Glutamatergic neuron (in vitro differentiated cells): ENCODE measurements at places on chromosomes 7 and 10. TPM values are rescaled to one million over a fixed set of nuclear protein-coding genes. Genes with fewer than 3 reads are reported as not detected.

The NAT16 gene
- total RNA-seq, result 2.4 TPM

The OPTN gene
- total RNA-seq, result 90.6 TPM

The TMEM243 gene
- total RNA-seq, result 4.3 TPM

The IGFBP3 gene
- 0.17 TPM for total RNA-seq

The BTBD16 gene
- total RNA-seq, result 0.98 TPM

The IFIT1B gene
- not detected for total RNA-seq

The CPN1 gene
- not detected for total RNA-seq

The HEPACAM2 gene
- not detected for total RNA-seq

- H3K36me3 ChIP-seq, result peaks cover 10% of the 10 kb centered on the region
- H3K4me1 ChIP-seq, result peaks cover 15% of the 10 kb centered on the region
- no peak overlapping the region for H3K27ac ChIP-seq
- peak; percentile 82 for DNase-seq
- peaks cover 12% of the 10 kb centered on the region for H3K27me3 ChIP-seq
These were observed 15.6 kb downstream of the CHAT start for GRCh38 chr10:49629431-49629881.

DNA sequence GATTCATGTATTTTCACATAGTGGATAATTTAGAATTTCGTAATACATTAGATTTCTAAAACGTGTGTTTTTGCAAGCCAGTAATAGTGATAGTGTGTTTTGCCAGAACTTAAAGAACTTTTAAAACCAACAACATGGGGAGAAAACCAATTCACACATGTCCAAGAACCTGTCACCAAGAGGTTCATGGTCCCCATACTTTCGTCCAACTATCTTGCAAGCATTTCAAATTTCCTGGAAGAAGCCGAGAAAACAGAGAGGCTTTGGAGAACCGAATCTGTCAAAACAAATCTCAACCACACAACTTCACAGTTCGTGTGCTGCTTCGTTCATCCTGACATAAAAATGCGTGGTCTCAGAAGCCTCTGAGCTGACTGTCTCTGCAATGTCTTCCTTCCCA, 31.9 kb downstream of the GFRA1 start:
- DNase-seq, result no peak
- H3K4me1 ChIP-seq, result peaks cover 54% of the 10 kb centered on the region
- no peak overlapping the region for H3K4me3 ChIP-seq

GRCh38 chr10:71731791-71732190, 12.2 kb upstream of the C10orf105 start:
- DNase-seq, result no peak
- no peak overlapping the region for H3K4me3 ChIP-seq
- H3K27ac ChIP-seq, result no peak overlapping the region
- H3K4me1 ChIP-seq, result peaks cover 15% of the 10 kb centered on the region
- peaks cover 10% of the 10 kb centered on the region for H3K27me3 ChIP-seq

DNA sequence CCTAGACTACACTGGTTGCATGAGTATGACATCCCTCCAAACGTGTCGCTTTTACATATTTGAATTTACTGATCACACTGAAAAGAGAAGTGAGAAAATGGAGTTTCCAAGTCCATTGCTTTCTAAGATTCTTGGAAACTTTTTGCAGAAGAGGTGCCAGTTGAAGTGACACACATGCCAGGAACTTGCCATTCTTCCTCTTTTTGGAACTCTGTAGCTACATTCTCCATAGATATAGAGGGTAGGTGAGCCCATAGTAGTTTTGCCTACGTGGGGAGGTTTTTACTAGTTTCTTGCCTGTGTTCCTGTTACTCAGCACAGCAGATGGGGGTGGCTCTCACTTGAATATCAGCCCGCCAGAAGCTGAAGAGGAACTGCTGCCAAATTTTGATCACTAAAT, 286.6 kb upstream of the NRP1 start:
- no peaks in the 10 kb centered on the region for H3K4me1 ChIP-seq
- no peaks in the 10 kb centered on the region for H3K36me3 ChIP-seq
- peaks cover 4% of the 10 kb centered on the region for H3K27me3 ChIP-seq
- no peak for DNase-seq
- no peak overlapping the region for H3K4me3 ChIP-seq

DNA sequence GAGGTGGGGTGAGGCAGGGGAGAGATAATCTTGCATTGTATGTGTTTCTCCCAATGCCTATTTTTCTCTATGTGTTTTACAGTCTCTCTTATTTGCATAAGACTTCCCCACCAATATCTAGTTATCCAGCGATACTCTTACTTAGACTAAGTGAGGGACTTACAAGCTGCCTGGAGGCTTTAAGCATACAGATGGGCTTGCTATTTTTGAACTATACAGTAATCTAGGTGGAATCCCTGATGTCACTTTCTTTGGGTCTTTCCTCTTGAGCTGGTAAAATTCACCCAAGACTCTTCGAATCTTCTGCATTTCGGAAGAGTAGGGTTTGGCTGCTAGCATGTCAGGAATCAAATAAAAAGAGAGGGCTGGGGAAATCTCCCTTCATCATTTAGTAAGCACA, 76.6 kb downstream of the NDUFB2 start:
- no peak overlapping the region for H3K27ac ChIP-seq
- peaks cover 3% of the 10 kb centered on the region for H3K4me1 ChIP-seq
- DNase-seq, result no peak
- H3K36me3 ChIP-seq, result no peaks in the 10 kb centered on the region

DNA sequence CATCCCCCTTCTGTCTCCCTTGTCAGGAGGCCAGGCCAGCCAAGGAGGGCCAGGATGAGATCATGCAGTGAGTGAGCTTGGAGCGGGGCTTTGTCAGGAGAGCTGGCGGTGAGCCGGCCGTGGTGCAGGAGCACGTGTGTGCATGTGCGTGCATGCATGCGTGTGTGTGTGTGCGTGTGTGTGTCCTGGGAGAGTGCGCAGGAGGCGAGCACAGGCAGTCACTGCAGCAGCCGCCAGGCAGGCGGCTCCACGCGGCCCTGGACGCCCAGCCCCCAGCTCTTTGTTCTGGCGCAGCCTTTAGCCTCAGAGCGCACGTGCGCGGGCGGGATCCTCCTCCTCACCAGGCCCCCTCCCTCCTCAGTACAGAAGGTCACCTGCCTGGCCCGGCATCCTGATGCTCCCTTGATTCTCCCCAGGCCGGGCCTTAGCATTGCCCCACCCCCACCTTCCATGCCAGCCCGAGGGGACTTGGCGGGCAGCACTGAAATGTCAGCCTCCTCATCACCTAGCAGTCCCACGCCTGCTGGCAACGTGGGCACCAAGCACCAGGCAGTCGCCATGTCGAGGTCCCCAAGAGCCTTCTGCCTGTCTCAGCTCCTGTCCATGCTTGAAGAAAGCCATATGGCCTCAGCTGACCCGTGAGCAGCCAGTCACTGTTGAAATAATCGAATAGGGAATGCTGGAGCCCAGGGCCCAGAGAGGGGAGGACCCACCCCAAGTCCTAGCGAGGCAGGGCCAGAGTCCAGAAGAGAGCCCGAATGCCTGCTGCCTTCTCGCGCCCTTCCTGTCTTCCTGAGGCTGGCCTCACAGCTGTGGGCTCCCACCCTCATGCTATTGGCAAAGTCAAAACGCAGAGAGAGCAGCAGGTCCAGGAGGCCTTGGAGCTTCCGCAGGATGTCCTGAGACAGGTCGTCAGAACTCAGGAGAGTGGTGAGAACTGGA, 125.9 kb upstream of the PPIF start:
- peaks cover 55% of the 10 kb centered on the region for H3K4me1 ChIP-seq
- peak overlapping the region; percentile 69 for H3K4me3 ChIP-seq
- H3K36me3 ChIP-seq, result no peaks in the 10 kb centered on the region
- peak; percentile 87 for DNase-seq
- H3K27ac ChIP-seq, result peak overlapping the region; percentile 98

GRCh38 chr7:141617280-141617679, 66.1 kb downstream of the AGK start:
- no peak for DNase-seq
- no peak overlapping the region for H3K4me3 ChIP-seq
- H3K27ac ChIP-seq, result no peak overlapping the region
- no peaks in the 10 kb centered on the region for H3K27me3 ChIP-seq
- H3K36me3 ChIP-seq, result peaks cover under 1% of the 10 kb centered on the region

- peaks cover 5% of the 10 kb centered on the region for H3K27me3 ChIP-seq
- no peak overlapping the region for H3K4me3 ChIP-seq
- no peak overlapping the region for H3K27ac ChIP-seq
These were observed 112.7 kb downstream of the CPXM2 start for GRCh38 chr10:123778719-123779517.

DNA sequence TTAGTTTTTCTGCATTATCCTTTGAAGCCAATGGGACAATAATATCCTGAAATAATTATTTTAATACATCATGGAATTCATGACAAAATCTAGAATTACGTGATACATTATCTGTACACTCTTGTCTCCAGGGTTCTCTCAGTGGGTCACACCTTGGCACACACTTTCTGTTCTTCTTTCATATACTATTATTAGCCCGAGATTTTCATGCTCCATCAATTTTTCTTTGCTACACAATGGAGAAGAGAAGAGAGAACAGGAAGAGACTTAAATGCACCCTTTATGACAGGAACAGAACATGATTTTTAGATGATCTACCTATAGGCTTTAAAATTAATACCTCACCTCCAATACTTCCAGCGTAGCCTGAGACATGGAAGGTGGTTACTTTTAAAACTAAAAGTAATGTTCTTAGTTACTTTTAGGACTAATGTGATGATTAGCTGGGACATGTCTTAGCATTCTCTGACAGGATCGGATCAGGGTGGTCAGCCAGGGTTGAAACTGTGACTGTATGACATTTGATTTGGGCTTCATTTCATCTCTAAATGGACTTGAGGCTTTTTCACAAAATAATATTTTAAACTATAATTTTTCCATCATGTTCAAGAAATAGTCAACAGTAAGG, 148.2 kb upstream of the WNT16 start:
- H3K4me3 ChIP-seq, result no peak overlapping the region
- no peaks in the 10 kb centered on the region for H3K4me1 ChIP-seq
- H3K36me3 ChIP-seq, result no peaks in the 10 kb centered on the region
- H3K27ac ChIP-seq, result no peak overlapping the region
